ENCODE measurements at places on chromosomes 16 and 17. TPM values are rescaled to one million over a fixed set of nuclear protein-coding genes. Genes with fewer than 3 reads are reported as not detected.

TSEN54 gene
- 22.5 TPM for total RNA-seq

- no peak for DNase-seq
These were observed 101.8 kb upstream of the NLRP1 start for GRCh38 chr17:5686074-5686635.

GRCh38 chr16:78249056-78249455 is 149.6 kb downstream of the WWOX start:
- no peak for DNase-seq

- DNase-seq, result no peak
These were observed 159.4 kb upstream of the ZNF267 start for GRCh38 chr16:31713945-31714902.

PRRT2 gene
- total RNA-seq, result 0.27 TPM

NOD2 gene
- total RNA-seq, result 0.46 TPM

TP53TG3 gene
- total RNA-seq, result not detected

- DNase-seq, result no peak
These were observed 621 bp downstream of the ARHGEF15 start for GRCh38 chr17:8310601-8311123.
